ENCODE measurements at places on chromosomes 13 and 19.
A peak's percentile ranks its signal among the peaks of the same experiment; 100 is the strongest.

DNA sequence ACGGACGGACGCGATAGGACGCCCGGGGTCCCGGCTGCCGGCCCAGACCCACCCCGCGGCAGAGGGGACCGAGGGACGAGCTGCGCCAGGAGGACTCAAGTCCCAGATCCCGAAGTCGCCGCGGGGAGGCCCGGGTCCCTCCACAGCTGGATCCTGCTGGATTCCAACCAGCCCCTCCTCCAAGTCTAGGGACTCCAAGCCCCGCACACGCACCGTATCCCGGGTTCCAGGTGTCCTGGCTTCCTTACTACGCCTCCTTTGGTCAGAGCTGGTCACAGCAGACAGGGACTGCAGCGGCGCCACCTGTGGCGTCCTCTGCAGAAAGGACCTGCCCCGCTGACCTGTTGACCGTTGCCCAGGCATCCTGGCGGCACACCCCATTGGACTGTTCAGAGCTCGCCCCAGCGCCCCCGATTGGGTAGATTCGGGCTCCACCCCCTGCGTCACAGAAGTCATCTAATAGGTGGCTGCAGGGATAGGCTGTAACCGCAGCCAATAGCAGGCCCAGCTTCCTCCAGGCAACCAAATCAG is 29.0 kb upstream of the ZNF709 start:
- no peak for DNase-seq

GRCh38 chr19:12481781-12482508 is 2.7 kb downstream of the ZNF709 start:
- DNase-seq: no peak

DNA sequence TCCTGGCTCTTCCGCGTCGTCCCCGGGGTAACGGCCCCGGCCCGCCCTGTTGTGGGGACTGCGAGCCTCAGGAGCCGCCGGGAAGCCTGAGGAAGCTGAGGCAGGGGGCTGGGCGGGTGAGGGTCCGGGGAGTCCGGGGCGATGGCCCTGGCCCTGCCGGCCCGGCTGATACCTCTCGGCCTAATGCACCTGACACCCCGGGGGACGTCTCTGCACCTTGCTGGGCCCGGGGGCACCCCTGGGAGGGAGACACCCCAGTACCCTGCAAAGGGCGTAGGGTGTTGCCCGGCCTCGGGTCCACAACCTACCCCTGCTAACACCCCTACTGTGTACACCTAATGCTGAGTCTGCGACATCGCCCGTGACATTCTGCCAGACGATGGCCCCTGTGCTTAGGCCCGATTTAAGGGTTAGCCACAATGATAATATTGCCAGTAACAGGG is 410 bp downstream of the PIN1 start:
- DNase-seq: no peak

GRCh38 chr19:2726904-2727639 is 5.9 kb upstream of the DIRAS1 start:
- DNase-seq: no peak

- DNase-seq: no peak
Observed at GRCh38 chr19:13461536-13461935, 44.7 kb downstream of the CACNA1A start.

DNA sequence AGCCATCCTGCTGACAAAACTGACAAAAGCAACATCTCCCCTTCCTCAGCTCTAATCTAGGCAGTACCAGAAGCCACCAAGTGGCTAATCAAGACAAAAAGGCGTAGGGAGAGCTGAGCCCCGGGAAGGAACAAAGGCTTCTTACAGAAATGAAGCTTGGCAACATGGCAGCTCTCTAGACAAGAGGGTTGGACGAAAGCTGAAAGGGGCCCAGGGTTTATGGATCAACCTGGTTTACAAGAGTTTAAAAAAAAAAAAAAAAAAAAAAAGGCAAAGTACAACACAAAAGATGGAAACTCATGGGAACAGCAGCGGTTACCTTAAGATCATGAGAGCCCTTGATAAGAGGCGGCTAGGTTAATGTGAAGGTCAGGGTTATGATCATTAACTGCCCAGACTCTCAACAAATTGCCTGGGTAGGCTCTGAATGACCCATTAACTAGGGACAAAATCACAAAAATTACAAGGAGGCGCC is 14.0 kb downstream of the ZC3H4 start:
- no peak for DNase-seq

DNA sequence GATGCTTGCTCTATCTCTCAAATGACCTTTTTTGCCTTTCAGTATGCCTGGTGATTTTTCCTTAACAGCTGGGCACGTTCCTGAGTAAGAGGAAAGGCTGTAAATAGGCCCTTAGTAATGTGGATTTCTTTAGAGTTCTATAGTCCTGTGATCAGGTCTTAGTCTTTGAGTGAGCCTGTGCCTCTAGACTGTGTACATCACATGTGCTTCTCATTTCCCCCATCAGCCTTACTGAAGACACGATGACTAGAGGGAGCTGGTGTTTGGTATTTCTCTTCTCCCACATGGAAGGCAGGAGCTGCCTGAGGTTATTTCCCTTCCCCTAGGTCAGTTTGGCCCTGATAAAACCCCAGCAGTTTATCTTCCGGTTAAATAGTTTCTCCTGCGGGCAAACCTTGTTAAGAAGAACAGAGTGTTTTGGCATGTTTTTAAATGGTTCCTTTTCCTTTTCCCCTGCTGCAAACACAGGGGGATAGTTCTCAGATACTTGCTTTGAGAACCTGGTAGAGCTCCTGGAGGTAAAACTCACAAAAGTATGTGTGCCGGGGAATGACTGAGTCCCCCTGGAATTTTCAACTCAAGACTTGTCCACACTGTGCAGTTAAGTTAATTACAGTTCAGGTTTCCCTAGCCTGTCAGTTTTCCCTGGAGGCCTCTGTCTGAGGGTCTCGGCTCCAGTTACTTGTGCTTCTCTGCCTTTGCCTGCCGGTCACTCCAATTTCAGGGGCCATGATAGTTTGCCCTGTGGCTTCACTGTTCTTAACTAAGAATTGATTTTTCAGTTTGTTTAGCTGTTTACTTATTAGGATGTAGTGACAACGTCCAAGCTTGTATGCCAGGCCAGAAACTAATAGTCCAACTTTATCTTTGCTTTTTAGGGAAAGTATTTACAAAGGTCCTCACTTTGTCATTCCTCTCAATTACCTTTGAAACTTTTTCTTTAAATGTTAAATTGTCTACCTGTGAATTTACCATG is 94.4 kb downstream of the URI1 start:
- DNase-seq: no peak

- DNase-seq: no peak
Observed at GRCh38 chr13:110330491-110331011, 23.5 kb downstream of the COL4A2 start.

DNA sequence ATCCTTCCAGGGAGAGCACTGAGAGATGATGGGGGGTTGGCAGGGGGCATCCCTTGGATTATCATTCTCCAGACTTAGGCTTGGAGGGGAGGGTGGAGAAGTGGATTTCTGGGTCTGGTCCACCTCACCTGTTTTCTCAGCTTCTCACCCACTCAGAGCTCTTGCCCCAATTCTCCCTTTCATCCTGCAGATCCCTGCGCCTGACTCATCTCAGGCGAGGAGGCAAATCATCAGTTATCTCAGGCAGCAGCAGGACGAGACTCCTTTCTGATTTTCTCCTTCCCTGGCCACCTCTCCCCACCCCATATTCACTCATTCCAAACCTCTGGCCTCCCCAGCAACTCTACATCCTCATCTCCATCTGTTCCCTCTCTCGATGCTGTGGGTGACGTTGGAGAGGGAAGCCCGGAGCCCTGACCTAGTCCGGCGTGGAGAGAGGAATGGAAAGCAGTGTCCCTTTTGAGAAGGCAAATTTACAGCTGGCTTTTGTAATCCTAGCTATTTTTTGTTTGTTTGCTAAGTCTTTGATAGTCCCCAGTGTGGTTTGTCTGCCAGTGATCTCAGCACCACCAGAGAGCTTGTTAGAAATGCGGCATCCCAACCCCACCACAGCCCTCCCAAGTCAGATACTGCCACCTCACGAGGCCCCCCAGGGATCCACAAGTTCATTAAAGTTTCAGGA is 24.0 kb upstream of the TPT1 start:
- DNase-seq: no peak

- no peak for DNase-seq
Observed at GRCh38 chr13:26308250-26308649, 54.3 kb downstream of the CDK8 start.

- no peak for DNase-seq
Observed at GRCh38 chr13:36888645-36889044, 31.4 kb downstream of the SMAD9 start.

GRCh38 chr19:41226874-41227390 is 7.9 kb downstream of the AXL start:
- no peak for DNase-seq

GRCh38 chr13:51221674-51222036 is 543 bp upstream of the FAM124A start:
- DNase-seq: no peak

- DNase-seq: no peak
Observed at GRCh38 chr13:30748717-30749116, 13.4 kb downstream of the ALOX5AP start.

- no peak for DNase-seq
Observed at GRCh38 chr19:3698974-3699740, 1.1 kb downstream of the PIP5K1C start.

- DNase-seq: no peak
Observed at GRCh38 chr13:23810685-23811240, 78.4 kb downstream of the MIPEP start.

- no peak for DNase-seq
Observed at GRCh38 chr13:92143766-92144165, 745.3 kb downstream of the GPC5 start.

GRCh38 chr19:54928299-54928698 is 19.0 kb downstream of the NLRP7 start:
- no peak for DNase-seq

DNA sequence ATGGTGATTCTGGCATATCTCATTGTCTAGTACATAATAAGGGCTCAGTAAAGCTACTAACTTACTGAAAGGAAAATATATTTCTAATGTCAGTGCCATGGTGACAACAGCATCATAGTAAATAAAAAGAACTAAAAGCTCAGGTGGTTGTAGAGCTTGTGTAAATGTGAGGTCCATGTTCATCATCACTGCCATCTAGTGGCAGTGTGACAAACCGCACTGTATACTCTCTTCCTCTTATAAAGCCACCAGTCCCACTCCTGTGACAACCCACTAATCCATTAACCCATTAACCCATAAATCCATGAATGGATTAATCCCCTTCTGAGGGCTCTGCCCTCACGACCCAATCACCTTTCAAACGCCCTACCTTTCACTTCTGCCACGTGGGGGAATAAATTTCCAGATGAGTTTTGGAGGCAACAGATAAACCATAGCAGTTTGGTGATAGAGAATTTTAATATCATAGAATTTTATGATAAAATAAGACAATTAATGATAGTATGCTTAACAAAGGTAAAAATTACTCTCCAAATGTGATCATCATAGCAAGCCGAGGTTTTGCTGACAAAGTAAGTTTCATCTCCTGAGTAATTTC is 160.4 kb upstream of the SGCG start:
- peak; percentile 32 for DNase-seq

GRCh38 chr13:110682746-110683145 is 23.2 kb downstream of the CARS2 start:
- DNase-seq: no peak

DNA sequence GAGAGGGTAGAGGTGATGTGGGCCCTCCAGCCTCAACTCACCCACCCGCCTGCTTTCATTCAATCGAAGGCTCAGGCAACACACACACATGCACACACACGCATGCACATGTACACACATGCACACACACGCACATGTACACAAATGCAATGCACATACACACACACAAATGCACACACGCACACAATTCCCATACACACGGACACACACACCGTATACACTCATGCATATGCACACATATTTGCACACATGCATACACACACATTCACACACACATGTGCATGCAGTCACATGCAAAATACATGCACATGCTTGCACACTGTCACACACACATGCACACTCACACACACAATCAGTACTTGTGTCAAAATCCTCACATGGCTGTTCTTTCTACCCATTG is 55.9 kb upstream of the SPACA7 start:
- no peak for DNase-seq

- no peak for DNase-seq
Observed at GRCh38 chr13:98706446-98707110, 45.9 kb downstream of the SLC15A1 start.

GRCh38 chr13:48501705-48502104 is 31.2 kb downstream of the RCBTB2 start:
- DNase-seq: no peak

DNA sequence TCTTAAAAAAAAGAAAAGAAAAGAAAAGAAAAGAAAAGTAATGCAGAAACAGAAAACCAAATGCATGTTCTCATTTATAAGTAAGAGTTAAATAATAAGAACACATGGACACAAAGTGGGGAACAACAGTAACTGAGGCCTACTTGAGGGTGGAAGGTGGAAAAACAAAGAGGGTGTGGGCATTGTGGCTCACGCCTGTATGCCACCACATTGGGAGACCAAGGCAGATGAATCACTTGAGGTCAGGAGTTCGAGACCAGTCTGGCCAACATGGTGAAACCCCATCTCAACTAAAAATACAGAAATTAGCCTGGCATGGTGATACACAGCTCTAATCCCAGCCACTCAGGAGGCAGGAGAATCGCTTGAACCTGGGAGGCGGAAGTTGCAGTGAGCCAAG is 8.1 kb downstream of the ZNF708 start:
- no peak for DNase-seq

DNA sequence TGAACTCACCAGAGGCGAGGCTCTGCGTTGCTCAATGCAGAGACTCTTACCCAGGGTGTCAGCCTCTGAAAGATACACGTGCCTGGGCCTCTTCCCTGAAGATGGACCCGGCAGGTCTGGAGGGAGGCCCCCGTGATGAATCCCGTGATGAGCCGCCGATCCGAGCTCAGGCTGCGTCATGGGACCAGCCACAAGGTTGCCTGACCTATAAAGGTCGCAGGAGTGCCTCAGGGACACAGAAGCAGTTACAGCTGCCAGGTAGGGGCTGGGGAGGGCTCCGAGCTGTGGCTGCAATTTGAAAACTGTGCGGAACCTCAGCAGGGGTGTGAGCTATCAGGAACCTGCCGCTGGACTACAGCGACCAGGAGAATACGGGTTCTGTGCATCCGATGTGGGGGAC is 10.5 kb upstream of the ATP11A start:
- no peak for DNase-seq

DNA sequence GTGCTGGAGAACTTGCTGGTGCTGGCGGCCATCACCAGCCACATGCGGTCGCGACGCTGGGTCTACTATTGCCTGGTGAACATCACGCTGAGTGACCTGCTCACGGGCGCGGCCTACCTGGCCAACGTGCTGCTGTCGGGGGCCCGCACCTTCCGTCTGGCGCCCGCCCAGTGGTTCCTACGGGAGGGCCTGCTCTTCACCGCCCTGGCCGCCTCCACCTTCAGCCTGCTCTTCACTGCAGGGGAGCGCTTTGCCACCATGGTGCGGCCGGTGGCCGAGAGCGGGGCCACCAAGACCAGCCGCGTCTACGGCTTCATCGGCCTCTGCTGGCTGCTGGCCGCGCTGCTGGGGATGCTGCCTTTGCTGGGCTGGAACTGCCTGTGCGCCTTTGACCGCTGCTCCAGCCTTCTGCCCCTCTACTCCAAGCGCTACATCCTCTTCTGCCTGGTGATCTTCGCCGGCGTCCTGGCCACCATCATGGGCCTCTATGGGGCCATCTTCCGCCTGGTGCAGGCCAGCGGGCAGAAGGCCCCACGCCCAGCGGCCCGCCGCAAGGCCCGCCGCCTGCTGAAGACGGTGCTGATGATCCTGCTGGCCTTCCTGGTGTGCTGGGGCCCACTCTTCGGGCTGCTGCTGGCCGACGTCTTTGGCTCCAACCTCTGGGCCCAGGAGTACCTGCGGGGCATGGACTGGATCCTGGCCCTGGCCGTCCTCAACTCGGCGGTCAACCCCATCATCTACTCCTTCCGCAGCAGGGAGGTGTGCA is 587 bp downstream of the S1PR4 start:
- no peak for DNase-seq
